Mesenchymal stem cell (in vitro differentiated cells and primary cell): ENCODE measurements at places on chromosomes 5 and 9.

DNA sequence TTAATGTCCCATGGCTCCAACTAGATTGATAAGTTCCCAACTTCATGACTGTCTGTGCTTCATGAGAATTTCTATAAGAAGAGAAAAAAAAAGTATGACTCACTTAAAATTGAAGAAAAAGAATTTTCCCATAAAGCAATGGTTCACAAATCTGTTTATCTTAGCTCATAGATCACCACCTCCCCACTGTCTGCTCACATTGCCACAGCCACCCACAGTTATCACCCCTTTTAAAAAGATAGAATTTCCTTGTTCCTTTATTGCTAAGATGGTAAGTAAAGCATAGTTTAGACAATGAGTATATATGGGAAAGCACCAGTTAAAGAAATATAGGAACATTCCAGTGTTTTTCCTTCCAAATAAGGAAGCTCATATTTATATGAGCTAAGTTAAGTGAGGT lies 67.1 kb downstream of the ALDH7A1 start:
- peak; percentile 70 for DNase-seq

- DNase-seq: no peak
These were observed 9.1 kb downstream of the MEGF10 start for GRCh38 chr5:127299678-127300077.

GRCh38 chr5:91381239-91381773 lies 1.8 kb downstream of the ARRDC3 start:
- DNase-seq: no peak

GRCh38 chr9:70003901-70004714 lies 39.5 kb upstream of the MAMDC2 start:
- no peak for DNase-seq

- peak; percentile 79 for DNase-seq
These were observed 724 bp downstream of the PRRC2B start for GRCh38 chr9:131394464-131395156.
